ENCODE measurements at places on chromosomes 11 and 22.

DNA sequence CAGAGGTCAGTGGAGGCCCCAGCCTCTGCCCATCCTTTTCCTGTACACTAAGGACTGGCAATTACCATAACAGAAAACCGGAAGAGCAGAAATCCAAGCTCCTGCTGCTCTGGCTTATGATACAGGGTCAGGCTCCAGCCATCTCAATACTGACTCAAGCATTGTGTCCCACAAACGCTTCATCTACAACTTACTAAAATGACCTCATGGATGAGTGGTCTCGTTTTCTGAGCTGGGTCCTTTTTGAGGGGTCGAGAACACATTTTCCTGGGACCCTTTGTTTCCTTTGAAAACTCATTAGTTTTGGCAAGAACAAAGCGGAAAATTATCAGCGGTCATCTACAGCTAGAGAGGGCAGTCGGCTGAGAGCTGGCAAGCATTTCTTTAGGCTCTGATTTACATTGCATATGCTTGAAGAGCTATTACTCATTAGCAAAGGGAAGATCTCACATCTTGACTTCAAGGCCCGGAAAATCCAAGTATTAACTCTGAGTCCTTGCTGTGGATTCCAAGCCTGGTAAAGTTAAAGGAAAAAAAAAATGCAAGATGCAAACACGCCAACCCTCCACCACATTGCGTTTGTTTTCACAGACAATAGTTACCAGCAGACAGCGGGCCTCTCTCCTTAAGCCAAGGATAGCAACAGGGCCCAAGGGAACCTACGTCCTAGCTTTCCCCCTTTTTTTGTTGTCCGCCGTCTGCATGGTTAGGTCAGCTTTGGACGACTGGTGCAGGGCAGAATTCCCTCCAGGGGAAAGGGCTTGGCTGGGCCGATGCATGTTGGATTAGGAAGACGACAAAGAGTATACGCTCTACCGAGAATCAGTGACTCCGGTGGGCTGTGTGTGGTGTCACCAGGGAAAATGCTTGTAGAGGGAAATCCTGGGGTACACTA, 1.8 kb downstream of the TESMIN start:
- DNase-seq = no peak

GRCh38 chr22:22728382-22728781, 84.0 kb downstream of the GGTLC2 start:
- no peak for DNase-seq

- DNase-seq = no peak
These were observed 13.9 kb downstream of the DAGLA start for GRCh38 chr11:61693922-61694601.

GRCh38 chr11:125086633-125087296, 23.7 kb downstream of the SLC37A2 start:
- DNase-seq = no peak

DNA sequence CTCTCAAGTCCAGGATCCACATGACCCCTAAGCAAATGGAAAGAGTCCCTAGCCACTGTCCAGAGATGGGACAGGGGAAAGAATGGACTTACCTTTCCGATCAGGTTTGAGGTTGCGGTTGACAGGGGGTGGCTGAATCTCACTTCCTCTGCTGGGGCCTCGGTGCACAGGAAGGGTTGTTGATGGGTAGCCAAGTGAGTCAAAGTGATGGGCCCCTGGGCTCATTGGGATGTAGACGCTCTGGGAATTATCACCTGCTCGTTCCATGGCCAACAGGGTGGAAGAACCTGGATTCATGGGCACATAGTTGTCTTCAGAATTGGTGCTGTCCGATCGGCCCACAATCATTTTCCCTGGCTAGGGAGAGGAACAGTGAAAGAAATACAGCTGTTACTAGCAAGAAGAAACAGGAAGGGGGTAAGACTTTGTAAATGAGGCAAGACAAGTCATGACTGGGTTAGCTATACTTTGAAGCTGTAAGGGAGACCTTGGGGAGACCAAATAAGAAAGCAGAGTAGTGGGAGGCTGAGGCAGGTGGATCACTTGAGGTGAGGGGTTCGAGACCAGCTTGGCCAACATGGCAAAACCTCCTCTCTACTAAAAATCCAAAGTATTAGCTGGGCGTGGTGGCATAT, 34.7 kb downstream of the USP35 start:
- DNase-seq = no peak

- DNase-seq = peak; percentile 24
These were observed 617 bp upstream of the ARHGAP20 start for GRCh38 chr11:110712659-110713448.

- DNase-seq = peak; percentile 65
These were observed 89.7 kb upstream of the CARD18 start for GRCh38 chr11:105229257-105229656.

GRCh38 chr11:69359735-69360480, 66.0 kb downstream of the MYEOV start:
- no peak for DNase-seq

Measured in GM03348 (cell line).